ENCODE measurements at places on chromosomes 2 and 18.

DNA sequence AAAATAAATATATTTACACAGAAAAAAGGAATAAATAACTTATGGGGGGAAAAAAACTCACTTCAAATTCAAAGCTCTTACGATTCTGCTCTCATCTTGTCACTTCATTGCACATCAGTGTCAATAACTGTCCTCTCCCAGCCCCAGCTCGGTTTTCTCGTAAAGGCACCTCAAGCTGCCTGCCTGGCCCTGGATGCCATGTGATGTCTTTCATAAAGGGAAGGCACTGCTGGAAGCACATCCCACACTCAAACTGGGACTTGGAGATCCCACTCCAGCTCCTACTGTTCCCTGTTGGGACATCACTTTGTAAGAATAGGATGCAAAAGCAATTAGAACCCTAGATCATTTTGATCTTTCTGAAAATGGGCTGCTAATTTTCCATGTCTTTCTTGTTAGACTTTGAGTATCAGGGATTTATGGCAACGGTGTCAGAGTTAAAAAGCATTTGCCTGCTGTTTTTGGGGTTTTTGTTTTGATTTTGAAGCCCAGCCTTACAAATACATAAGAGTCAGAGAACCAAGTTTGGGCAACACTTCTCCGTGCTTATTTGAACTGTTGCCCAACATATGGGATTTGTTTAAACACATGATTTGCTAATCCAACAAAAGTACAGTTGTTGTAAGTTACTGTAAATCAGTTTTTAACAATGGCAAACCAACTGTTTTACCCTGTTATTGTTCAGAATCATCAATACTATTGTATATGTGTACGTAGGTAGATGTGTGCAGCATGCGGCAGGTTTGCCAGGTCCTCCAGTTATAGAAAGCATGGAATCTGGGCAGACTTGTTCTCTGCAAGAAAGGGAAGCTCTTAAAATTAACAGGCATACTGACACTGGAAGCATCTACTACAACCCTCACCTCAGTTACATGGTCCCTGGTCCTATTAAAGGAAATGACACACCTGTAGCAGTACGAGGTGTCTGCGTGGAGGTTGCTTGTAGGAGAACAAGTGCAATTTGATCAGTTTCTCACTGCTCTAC, 20.6 kb downstream of the SERTAD2 start:
- DNase-seq, result no peak

- no peak for DNase-seq
Observed at GRCh38 chr2:219076253-219076652, 15.5 kb upstream of the IHH start.

- no peak for DNase-seq
Observed at GRCh38 chr18:31973929-31974546, 31.1 kb upstream of the TRAPPC8 start.

- DNase-seq, result no peak
Observed at GRCh38 chr2:222903234-222904220, 42.7 kb downstream of the ACSL3 start.

DNA sequence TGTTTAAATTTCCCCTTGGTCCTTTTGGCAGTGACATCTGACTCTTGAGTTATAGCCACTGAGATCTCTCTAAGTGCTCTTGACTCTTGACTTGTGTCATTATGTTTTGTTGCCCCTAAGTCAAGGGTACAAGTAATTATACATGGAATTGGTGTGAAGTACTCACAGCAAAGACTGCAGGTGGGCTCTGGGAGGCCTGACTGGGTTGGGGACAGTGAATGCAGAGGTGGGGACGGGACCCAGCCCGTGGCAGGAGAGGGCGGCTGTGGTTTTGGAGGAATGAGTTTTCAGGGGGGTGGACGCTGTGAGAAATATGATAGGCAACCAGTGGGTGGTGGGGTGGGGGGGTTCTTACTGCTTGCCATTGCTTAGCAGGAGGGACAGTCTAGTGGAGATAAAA, 97.8 kb downstream of the NCK2 start:
- DNase-seq, result no peak

- no peak for DNase-seq
Observed at GRCh38 chr18:24678626-24679025, 218.2 kb downstream of the HRH4 start.

GRCh38 chr2:66897691-66898150, 462.8 kb downstream of the MEIS1 start:
- no peak for DNase-seq

- peak; percentile 14 for DNase-seq
Observed at GRCh38 chr2:172172513-172173173, 69.9 kb upstream of the DLX2 start.

GRCh38 chr2:47946593-47946992, 40.3 kb upstream of the FBXO11 start:
- DNase-seq, result no peak

DNA sequence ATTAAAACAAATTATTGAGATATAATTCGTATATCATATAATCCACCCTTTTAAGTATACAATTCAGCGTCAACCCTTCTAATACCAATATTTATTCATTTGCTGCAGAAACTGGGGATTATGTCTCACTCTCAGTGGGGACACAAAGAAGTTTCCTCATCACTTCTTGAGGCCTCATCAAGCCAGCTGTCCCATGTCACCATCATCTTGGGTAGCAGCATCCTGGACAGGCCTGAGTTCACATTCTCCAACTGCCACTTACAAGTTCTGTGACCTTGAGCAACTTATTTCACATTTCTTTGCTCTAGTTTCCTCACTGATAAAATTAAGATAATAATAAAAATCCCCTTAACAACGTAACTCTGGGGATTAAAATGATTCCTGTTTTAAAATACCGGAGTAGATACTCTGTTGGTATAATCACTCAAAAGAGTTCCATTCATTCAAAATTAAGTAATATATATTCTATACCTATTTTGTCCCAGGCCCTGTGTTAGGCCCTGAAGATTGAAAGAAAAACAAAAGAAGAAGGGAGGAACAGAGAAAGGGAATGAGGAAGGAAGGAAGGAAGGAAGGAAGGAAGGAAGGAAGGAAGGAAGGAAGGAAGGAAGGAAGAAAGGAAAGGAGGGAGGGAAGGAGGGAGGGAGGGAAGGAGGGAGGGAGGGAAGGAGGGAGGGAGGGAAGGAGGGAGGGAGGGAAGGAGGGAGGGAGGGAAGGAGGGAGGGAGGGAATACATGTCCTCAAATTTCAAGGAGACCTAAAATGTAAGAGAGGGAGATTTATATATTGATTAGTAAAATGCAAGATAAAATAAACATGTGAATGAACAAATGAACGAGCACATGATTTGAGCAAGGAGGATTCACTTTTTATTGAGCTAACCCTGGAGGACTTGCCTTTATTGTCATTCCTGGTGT, 42.4 kb downstream of the NCKAP5 start:
- DNase-seq, result no peak

GRCh38 chr18:37501136-37501535, 64.5 kb downstream of the CELF4 start:
- DNase-seq, result no peak

- DNase-seq, result no peak
Observed at GRCh38 chr2:126932529-126932928, 33.8 kb downstream of the TEX51 start.

DNA sequence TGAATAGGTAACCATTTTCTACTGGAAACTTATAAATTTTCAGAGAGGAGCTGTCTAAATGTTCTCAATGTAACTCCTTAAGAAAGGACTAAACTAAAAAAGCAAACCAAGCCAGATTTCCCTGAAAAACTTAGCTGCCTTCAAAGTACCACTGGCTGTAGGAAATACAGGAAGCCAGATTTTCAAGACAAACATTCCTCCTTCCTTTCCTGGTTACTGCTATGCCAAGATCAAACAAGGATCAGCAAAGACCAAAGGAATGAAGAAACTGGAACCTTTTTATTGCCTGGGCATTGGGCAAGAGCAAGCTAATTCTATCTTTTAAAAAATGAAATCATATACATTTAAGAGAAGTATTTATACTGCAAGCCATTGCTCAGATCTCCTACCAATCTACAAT, 212.7 kb downstream of the DYM start:
- DNase-seq, result no peak

GRCh38 chr2:79393107-79393685, 119.7 kb upstream of the CTNNA2 start:
- no peak for DNase-seq

DNA sequence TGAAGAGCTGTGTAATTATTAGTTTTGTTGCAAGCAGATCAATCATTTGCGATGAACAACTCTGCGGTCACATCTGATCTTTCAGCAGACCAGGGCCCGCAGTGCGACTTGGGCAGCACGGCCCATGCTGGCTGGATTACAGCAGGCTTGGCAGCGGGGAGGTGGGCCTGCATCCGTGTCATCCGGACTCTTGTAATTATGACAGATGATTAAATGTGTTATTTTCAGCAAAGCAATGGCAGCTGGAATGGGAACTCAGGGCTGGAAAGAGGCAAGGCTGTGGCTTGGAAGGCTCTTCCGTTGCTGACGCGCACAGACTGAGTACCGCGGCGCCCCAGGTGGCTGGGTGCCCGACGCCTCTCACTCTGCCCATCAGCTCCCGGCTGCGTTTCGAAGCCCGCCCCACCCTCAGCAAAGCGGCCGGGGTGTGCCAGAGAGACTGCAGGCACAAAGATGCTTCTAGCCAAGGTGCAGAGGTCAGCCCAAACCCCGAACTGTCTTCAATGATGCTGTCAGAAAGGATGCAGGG, 397.4 kb upstream of the SALL3 start:
- no peak for DNase-seq

DNA sequence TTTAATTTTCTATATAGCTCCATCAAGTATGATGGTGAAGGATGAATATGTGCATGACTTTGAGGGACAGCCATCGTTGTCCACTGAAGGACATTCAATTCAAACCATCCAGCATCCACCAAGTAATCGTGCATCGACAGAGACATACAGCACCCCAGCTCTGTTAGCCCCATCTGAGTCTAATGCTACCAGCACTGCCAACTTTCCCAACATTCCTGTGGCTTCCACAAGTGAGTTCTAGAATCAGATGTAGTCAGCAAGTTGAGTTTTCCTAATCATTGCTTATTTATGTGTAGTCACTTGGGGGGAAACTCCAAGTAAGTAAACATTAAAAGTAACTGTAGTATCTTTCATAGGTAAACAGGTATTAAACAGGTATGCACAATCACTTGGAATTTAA, 24.8 kb downstream of the SMAD4 start:
- DNase-seq, result no peak

DNA sequence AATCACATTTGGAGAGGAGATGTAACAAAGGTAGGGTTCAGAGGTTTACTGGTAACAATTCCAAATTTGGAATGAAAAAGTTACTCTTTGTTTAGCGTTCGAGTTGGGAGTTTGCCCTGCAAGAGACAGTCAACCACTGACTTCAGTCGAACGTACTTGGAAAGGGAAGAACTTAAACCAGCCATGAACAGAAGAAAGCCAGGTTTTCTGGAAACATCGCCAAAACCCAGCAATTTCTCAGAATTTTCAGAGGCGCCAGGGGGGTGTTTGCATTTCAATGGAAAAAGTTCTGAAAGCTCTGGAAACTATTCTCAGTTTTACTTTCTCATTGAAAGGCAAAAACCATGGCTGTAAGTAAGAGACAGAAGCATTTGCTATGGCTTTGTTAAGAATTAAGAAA, 28.5 kb upstream of the AQP4 start:
- DNase-seq, result no peak

- no peak for DNase-seq
Observed at GRCh38 chr2:210267698-210268097, 42.5 kb upstream of the ACADL start.

DNA sequence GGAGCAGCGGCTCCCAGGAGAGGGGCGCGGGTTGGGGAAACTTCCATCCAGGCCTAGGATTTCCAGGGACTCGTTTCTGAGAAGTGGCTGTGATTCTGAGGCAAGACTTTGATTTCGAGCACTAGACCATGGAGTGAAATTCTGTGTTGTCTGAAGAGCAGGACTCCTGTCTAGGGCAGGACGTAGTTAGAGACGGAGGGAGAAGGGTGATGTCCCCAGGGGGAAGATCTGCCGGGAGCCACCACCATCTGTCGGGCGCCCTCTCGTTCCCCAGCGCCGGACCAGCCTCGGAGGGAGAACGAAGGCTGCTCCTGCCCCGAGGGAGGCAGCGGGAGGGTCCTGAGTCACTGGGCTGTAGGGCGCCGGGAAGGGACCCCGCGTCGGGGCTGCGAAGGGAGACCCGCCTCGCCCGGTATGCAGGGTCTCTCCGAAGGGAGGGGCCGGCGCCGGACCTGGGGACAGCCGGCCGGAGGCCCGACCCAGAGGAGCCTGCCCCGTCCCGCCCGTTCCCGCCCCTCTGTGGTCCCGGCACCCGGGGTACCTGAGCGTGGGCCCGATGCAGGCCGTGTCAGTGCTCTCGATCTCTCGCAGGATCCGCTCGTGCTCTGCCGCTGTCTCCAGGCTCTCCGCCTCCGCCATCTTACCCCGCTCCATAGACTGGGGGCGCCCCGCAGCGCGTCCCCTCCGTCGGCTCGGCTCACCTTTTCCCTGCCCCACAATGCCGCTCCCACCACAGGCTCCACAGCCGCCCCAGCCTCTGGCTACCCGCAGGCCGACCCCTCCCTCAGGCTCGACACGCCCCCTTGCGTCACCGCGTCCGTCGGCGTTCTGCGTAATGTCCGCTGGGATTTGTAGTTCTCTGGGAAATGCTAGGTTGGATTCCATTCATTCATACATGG, at the start of gene EXOC6B:
TSS of gene EXOC6B (minus strand) at position 777 of the 899 bp plus-strand sequence.
- peak; percentile 81 for DNase-seq

DNA sequence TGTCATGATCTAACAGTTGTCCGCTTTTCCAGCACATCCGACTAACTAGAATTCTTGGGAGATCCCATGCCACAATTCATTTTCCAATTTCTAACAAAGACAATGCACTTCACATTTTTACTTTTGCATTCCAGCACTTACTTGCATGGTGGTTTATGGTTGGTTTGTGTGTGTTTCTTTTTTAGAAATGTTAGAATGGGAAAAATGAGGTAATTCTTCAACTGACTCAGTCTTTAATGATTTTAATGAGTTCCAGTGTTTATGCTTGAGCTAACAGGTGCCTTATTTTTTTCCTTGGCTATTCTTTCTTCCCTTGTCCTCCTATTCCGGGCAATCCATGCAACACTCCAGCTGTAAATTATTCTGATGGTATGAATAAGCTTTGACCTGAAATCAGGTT, 46.4 kb downstream of the SLC8A1 start:
- no peak for DNase-seq

DNA sequence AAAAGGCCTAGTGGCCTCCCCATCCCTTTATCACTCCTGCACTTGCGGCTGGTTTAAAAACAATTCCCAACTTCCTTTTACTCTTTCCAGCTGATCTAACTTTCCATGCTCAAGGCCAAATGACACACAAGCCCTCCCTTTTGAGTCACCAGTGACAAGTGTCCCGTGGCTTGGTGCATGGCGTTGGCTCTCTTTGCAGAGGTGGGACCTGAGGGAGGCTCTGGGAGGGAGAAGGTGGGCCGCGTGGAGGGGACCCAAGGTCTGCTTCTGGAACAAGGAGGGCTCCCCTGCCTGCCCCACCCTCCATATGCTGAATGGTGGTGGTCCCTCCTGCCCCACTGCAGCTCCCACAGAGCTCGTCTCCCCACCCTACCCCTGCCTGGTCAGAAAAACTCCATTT, 30.8 kb upstream of the HPCAL1 start:
- no peak for DNase-seq

Data from activated CD8-positive, alpha-beta memory T cell treated with anti-CD3 and anti-CD28 coated beads for 1 hour (primary cell).